ENCODE measurements at places on chromosomes 7 and 10.
A peak's percentile ranks its signal among the peaks of the same experiment; 100 is the strongest.

- DNase-seq = peak; percentile 61
Measured at GRCh38 chr10:56318816-56319215, 42.2 kb downstream of the ZWINT start.

GRCh38 chr10:62376071-62377025 lies 2.2 kb downstream of the ZNF365 start:
- no peak for DNase-seq

DNA sequence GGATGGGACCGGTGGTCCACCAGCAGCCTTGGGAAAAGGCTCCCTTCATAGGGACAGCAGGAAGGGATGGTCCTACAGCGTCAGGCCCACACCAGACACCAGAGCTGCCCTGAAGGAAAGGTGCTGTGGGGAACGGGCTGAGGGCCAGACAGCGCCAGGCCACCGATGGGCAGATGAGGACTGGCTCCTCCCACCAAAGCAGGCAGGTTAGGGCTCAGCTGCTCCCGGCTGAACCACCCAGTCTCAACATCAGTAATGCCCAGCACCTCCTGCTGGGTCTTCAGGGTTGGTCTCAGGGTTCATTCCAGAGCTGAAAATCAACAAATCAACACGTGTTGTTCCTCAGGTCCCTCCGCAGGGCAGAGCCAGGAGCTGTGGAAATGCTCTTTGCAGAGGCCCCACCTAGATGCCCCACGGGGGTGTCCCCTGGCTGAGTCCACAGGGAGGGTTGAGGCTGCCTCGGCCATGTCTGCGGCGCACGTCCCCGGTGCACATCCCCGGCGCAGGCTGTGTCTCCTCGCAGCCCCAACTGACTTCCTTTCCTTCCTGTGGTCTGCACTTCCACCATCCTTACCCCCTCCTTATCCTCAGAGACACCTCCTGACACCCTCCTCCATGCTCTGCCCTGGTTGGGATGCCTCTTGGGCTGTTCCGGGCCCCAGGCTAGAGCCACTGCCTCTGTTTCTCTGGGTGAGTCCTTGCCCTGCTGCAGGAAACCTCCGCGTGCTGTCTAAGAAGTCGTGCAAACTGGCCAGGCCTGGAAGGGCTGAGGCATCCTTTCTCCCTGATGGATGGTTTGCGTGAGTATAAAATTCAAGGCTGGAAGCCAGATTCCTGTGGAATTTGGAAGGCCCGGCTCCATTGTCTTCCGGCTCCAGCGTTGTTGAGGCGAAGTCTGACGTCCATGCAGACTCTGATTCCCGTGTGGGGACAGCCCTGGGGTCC lies 32.8 kb upstream of the CFAP46 start:
- DNase-seq = no peak

GRCh38 chr10:14757394-14757793 lies 17.3 kb downstream of the FAM107B start:
- DNase-seq = no peak

- DNase-seq = no peak
Measured at GRCh38 chr10:62454687-62455397, 80.7 kb downstream of the ZNF365 start.

GRCh38 chr10:3869036-3869435 lies 84.0 kb upstream of the KLF6 start:
- DNase-seq = no peak

GRCh38 chr7:98238076-98238475 lies 14.0 kb downstream of the TECPR1 start:
- no peak for DNase-seq

- DNase-seq = no peak
Measured at GRCh38 chr10:13236638-13237037, 2.5 kb upstream of the UCMA start.

DNA sequence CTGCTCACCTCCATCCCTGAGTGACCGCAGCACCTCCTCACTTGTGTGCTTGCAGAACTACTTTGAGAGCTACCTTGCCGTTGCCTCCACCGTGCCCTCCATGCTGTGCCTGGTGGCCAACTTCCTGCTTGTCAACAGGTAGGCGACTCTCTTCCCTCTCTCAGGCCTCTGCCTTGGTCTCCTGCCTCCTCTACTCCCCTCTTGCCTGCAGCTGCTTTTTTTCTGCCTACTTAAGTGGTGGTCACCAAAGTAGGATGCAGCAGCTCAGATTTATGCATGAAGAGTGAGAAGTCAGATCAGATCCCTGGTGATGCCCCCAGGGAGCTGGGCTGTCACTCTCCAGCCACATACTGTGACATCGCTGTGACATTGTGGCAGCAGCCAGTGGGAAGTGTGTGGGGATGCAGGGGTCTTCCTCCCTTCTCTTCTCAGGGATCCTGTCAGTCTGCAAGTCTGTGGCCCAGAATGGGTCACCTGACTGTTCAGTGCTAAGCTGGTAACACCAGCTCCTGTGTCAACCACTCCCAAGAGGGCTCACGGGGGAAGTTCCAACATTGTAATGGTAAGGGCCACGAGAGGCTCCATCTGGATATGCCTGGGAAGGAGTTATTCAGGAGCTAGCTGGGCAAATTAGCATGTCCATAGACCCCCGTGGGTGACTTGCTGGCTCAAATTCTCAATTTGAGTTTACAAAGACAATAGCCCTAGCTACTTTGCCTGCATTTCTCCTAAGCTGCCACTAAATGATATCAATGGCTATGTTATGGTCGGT lies 25.3 kb downstream of the SLC29A3 start:
- no peak for DNase-seq

- DNase-seq = no peak
Measured at GRCh38 chr10:42932735-42933447, 144.0 kb upstream of the RET start.

GRCh38 chr7:26594553-26594952 lies 269.8 kb downstream of the SKAP2 start:
- DNase-seq = no peak

DNA sequence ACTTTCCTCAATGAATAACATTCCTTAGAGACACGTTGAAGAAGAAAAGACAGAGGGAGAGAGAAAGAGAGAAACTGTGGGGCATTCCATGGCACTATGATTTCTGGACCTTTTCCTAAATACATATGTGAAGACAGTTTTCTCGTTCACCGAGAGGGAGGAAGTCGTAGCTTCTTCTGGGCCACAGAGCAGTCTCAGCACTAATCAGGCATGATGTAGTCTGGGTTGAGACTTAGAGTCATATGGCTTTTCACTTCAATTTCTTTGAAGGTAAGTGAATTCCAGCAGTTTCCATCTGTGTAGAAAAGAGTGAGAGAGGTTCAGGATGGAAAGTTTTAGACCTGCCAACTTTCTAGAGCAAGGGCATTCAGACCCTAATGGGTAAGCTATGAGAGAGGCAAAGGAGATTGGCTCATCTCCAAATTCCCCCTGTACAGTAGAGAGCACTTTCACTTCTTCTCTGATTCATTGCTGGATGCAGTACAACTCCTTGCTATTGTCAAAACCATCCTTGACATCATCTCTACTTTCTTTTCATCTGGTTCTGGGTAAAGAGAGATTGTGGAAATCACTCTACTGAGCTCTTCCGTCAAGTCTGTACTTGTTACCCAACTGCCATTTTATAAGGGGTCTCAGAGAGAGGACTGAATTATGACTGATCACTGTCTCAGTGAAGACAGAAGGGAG lies 31.5 kb upstream of the OR9A4 start:
- DNase-seq = no peak

GRCh38 chr10:101321073-101321472 lies 32.9 kb upstream of the BTRC start:
- no peak for DNase-seq

- no peak for DNase-seq
Measured at GRCh38 chr10:132396494-132397035, 435 bp upstream of the PWWP2B start.

DNA sequence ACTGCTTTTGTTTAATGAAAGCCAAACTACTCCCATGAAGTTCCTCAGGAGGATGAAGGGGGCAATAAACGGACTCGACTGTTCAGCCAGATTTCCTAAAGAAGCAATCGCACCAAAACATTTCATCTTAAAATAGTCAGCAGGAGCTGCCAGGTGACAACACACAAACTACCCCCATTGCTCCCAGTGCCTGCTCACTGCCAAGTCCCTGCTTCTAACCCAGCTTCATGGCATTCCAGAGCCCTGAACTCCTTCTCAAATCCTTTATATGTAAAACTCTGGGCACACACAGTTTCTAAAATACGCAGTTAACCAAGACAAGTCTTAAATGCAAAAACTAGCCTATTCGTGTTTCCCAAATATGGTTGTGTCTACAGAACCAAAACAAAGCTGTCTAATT lies 110.0 kb downstream of the SORBS1 start:
- DNase-seq = no peak

DNA sequence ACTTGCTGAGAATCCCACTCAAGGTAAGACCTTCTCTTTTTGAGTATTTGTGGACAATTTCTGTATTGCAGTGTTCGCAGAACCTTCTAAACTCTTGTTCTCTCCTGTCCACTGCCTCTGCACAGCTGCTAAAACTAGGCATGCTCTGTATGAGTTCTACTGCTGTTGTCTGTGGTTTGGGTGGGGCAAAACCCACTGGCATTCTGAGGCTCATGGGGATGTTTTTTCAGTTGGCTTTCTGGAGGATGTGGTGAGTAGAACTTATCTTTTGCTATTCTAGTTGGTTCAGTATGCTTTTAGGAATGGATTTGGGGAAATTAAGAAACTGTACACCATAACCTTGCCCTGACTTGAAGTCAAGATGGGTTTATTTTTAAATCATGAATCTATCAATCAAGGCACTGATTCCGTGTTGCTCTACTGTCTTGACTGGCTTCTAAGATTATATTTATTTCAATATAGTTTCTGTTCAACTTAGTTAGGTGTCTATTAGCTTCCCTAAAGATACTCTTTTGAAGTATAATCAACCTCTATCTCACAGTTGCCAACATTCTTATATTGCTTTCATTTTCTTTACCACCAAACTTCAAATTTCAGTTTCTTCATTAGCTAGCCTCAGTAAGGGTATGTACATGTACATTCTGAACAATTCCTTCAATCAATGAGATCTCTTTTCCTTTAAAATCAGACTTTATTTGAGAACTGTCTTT lies 25.0 kb upstream of the C1GALT1 start:
- DNase-seq = no peak

GRCh38 chr7:127189074-127189473 lies 63.7 kb downstream of the GRM8 start:
- peak; percentile 88 for DNase-seq

- no peak for DNase-seq
Measured at GRCh38 chr10:76012716-76013327, 581.4 kb downstream of the LRMDA start.

DNA sequence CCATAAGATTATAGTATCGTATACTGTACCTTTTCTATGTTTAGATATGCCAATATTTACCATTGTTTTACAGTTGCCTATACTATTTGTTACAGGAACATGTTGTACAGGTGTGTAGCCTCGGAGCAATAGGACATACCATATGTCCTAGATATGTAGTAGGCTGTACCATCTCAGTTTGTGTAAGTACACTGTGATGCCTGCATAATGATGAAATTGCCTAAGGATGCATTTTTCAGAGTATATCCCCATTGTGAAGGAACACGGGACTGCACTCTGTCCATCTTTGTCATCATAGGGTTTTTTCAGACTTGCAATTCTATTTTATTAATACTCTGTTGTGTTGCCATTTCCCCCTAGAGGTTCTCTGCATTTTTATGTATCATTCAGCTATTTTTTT lies 50.1 kb downstream of the MCU start:
- DNase-seq = no peak

GRCh38 chr7:36048141-36048901 lies 104.7 kb upstream of the EEPD1 start:
- no peak for DNase-seq

- no peak for DNase-seq
Measured at GRCh38 chr7:37944737-37945054, 24.3 kb downstream of the EPDR1 start.

- DNase-seq = no peak
Measured at GRCh38 chr7:101669307-101669706, 40.2 kb upstream of the MYL10 start.

GRCh38 chr10:21184216-21184615 lies 287.1 kb upstream of the NEBL start:
- DNase-seq = peak; percentile 63

GRCh38 chr10:100978121-100978900 lies 9.0 kb downstream of the MRPL43 start:
- no peak for DNase-seq

- no peak for DNase-seq
Measured at GRCh38 chr10:35268791-35269257, 67.5 kb upstream of the CCNY start.

DNA sequence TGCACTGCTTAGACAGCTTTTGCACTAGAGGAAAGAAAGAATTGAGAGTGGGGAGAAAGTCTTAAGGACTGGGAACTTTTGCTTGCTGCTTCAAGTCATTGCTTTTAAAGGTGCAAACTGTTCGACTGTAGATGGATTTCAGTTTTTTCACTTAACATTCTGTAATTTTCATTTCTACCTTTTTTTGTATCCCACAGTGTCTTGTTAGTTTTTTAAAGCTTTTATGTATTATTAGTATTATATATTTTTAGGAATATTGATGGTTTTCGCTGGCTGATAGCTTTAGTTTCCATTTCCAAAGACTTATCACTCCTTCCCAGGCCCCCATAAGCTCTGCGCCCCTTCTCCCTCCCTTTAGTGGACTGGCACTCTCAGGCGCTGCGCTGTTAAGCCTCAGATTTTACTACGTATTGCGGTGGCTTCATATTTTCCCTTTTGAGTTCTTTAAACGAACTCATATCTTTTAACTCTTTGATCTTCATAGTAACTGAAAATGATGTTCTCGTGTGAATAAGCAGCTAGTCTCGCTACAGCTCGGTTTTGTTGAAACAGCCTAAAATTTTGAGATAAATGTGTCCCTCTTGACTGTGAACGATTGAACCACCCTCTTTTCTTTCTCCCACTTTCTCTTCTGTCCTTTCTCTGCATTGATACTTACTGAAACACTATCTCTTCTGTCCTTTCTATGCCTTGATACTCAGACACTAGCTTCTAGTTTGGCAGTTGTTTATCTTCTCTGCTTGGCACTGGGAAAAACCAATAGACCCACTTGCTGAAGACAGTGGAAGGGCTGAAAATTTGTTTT lies 2.5 kb upstream of the ETV1 start:
- DNase-seq = no peak

DNA sequence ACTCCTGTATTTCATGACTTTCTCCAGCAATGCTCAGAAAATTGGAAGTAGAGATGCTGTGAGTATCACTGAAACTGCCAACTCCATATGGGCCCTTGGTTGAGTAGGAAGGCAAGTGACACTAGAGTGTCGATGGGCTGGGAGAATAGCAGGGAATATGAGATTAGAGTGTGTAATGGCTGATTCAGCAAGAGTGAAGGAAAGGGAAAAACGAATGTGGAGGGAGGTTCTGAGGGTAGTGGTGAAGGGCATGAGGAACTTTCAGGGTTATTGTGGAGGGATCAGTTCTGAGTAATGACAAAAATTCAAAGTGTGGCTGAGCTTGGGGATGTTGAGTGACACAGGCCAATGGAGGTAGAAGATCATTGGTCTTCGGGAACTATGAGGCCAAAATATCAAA lies 49.0 kb upstream of the PCGF5 start:
- DNase-seq = no peak

GRCh38 chr10:29245476-29245875 lies 43.4 kb upstream of the LYZL1 start:
- DNase-seq = no peak

GRCh38 chr10:89926736-89927135 lies 225.3 kb downstream of the KIF20B start:
- DNase-seq = no peak

- DNase-seq = no peak
Measured at GRCh38 chr7:41027428-41028115, 675.3 kb downstream of the INHBA start.

- no peak for DNase-seq
Measured at GRCh38 chr7:14688208-14688607, 214.3 kb downstream of the DGKB start.

GRCh38 chr7:23383225-23383624 lies 84.1 kb downstream of the MALSU1 start:
- DNase-seq = no peak
